Activated CD8-positive, alpha-beta T cell treated with anti-CD3 and anti-CD28 coated beads, Interleukin-2, amount 10 ng/mL, durations not matched to agents 7 days and 5 days (primary cell): ENCODE measurements at places on chromosomes 11 and 22.

DNA sequence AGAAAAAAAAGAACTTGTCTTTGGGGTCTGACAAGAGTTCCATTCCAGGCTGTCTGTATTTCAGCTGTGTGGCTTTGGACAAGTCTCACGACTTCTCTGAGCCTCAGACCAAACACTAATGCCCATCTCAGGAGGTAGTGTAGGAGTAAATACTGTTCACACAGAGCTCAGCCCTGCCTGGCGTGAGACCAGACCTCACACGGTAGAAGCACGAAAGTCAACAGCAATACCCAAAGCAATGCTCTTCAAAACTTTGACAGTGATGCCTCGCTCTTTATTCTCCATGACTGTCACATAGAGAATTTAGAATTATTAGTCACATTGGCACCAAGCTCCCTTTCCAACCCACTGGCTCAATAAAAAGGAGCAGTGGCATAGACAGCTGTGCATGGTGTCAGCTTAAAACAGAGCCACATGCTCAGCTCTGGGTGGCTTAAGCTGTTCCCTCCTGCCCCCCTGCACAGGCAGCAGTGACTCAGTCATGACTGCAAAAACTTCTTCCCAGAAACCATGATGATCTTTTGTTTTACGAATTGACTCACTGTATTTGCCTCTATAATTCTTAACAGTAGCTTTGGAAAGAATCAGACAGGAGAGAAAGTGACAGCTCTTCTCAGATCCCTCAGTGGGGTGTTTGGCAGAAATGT lies 74.0 kb upstream of the PHF21B start:
- H3K4me1 ChIP-seq, result peaks cover 3% of the 10 kb centered on the region
- no peak overlapping the region for H3K27ac ChIP-seq
- H3K27me3 ChIP-seq, result no peaks in the 10 kb centered on the region
- H3K4me3 ChIP-seq, result no peak overlapping the region
- no peak for DNase-seq

GRCh38 chr11:121321614-121322243 lies 29.2 kb downstream of the SC5D start:
- DNase-seq, result peak; percentile 56
- H3K36me3 ChIP-seq, result no peaks in the 10 kb centered on the region
- no peak overlapping the region for H3K27ac ChIP-seq

- no peak overlapping the region for H3K4me3 ChIP-seq
- H3K27me3 ChIP-seq, result peaks cover 37% of the 10 kb centered on the region
- H3K27ac ChIP-seq, result no peak overlapping the region
- no peaks in the 10 kb centered on the region for H3K36me3 ChIP-seq
- H3K4me1 ChIP-seq, result peaks cover 31% of the 10 kb centered on the region
Observed at GRCh38 chr11:134587345-134587744, 175.3 kb upstream of the B3GAT1 start.

GRCh38 chr11:2835296-2835695 lies 50.3 kb downstream of the CDKN1C start:
- H3K27ac ChIP-seq, result no peak overlapping the region
- DNase-seq, result no peak
- H3K4me1 ChIP-seq, result no peaks in the 10 kb centered on the region
- no peaks in the 10 kb centered on the region for H3K27me3 ChIP-seq

DNA sequence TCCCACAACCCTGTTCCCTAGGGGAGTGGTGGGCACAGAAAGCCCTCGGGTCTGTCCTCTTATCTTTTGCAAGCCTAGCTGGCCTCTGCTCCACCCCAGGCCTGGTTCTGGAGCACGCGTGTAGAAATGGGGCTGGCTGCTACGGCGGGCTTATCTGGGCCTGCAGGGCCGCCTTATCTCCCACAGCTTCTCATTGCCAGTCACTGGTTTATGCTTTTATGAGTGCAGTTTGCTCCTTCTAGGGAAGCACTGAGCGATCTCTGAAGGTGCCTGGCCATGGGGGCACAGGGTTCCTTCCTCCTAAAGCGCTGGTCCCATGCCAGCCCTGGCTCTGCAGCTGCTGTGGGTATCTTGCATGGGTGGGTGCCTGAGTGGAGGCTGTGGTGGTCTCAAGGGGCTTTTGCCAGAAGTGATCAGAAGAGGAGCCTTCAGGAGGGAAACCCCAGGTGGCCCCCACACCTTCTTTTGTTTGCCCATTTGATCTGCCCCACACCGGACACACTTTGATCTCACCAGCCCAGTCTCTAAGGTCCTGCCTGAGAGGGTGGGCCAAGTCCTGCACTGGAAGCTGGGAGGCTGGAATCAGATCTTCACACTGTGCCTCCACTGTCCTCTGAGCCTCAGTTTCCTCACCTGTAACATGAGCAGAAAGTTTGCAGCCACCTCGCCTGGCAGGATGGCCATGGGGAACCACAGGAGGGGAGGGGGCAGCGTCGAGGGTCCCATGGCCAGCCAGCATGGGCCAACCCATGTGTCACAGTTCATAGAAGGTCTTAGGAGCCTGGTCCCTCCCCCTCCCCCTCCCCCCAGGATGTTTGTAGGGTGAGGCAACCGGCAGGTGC lies 86.6 kb upstream of the FGF3 start:
- no peaks in the 10 kb centered on the region for H3K36me3 ChIP-seq
- no peak overlapping the region for H3K27ac ChIP-seq
- peaks cover 2% of the 10 kb centered on the region for H3K27me3 ChIP-seq

DNA sequence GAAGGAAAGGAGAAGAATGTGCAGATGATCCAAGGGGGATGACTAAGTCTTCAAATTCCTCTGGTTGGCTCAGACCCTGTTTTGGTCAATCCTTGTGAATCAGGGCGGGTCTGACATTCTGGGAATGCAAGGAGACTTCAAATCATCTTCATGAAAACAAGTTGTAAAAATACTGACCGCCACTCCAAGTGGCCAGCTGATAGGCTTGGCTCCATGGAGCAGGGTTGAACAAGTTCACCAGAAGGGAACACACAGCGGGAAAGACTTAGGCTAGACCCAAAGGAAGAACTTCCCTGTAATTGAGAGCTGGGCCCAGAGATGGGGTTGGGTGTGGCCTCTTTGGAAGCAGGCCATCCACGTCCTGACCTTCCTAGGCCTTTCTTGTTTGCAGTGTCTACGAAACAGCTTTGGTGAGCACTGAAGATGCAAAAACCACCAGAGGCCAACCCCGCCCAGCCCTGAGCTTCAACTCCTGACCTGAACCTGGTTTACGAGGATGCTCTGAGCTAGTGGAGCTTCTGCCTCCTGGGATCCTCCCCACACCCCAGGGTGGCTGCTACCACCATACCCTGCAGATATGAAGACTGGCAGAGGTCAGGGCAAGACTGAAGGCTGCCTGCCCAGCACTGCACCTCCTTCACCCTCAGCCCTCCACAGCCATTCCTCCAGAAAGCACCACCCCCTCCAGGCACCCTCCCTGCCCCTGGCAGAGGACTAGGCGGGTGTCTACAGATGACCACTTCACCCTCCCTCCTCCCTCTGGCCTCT lies 26.1 kb downstream of the GDPD5 start:
- peaks cover 3% of the 10 kb centered on the region for H3K27me3 ChIP-seq
- no peak for DNase-seq
- H3K36me3 ChIP-seq, result no peaks in the 10 kb centered on the region
- H3K27ac ChIP-seq, result no peak overlapping the region
- H3K4me3 ChIP-seq, result no peak overlapping the region
- peaks cover 2% of the 10 kb centered on the region for H3K4me1 ChIP-seq

GRCh38 chr11:1925373-1926155 lies 6.1 kb downstream of the TNNT3 start:
- DNase-seq, result no peak
- no peaks in the 10 kb centered on the region for H3K36me3 ChIP-seq
- H3K4me3 ChIP-seq, result no peak overlapping the region
- peaks cover 8% of the 10 kb centered on the region for H3K4me1 ChIP-seq
- no peak overlapping the region for H3K27ac ChIP-seq

DNA sequence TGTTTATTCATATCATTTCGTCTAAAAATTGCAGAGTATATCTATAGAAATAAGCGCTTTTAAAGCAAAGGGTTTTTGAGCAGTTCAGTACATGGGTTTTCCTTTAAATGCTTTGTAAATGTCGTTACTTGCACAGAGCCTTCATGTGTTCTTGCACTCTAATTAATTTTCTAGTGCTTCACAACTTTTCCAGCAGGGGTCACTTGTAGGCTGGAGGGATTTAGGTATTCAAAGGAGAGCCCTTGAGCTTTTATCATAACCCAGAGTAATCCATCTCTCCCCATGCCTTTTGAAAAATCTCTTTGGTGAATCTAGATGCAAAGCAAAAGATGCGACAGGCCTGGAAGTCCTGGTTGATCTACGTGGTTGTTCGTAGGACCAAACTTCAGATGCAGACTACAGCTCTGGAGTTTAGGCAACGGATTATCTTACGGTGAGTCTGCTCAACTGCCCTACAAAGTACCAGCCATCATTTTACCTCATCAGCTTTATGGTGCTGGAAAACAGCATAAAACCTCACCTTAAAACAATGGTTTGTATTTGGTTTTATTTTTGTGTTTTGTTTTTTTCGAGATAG lies 60.4 kb downstream of the SFI1 start:
- H3K27ac ChIP-seq, result no peak overlapping the region
- no peaks in the 10 kb centered on the region for H3K27me3 ChIP-seq
- peaks cover 9% of the 10 kb centered on the region for H3K4me1 ChIP-seq
- H3K36me3 ChIP-seq, result peaks cover 39% of the 10 kb centered on the region

DNA sequence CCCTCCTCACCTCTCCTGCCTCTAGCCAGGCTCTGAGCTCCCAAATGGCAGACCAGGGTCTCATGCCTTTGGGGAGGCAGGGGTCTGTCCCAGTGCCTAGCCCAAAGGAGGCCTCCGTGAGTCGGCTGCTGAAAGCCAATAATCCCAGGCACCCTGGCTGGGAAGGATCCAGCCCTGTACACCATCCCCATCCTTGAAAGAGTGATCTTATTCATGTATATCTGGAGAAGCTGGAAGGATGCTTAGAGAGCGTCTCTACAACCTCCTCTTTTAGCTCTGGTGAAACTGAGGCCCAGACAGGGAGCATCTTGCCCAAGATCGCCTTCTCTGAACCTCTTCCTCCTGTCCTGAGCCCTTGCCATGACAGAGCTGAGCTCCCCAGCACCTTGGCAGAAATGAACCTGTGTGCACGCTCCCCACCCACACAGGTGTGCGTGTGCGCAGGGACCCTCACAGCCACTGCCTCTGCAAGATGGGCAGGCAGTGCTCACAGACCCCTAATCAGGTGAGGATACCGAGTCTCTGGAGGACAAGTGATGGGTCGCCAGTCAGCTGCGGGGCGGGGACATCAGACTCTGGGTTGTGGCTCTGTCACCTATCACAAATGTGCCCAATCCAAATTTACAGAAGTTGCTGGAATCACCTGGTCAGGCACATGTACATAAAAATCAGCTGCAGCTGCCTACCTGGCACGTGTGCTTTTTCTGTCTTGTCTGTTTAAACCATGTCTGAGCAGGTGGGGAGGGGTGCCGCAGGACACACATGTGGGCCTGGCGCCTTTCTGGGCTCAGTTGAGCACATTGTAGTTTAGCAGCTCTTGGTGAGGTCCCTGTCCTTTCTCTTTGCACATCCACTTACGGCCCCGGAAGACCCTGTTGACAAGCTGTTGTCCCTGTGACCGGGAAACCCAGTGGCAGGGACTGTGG lies 49.3 kb upstream of the WNT7B start:
- DNase-seq, result no peak
- no peak overlapping the region for H3K27ac ChIP-seq
- H3K27me3 ChIP-seq, result peaks cover 41% of the 10 kb centered on the region
- peaks cover 16% of the 10 kb centered on the region for H3K4me1 ChIP-seq
- H3K4me3 ChIP-seq, result no peak overlapping the region

GRCh38 chr11:75677275-75677674 lies 8.4 kb upstream of the MAP6 start:
- no peak overlapping the region for H3K4me3 ChIP-seq
- DNase-seq, result no peak

DNA sequence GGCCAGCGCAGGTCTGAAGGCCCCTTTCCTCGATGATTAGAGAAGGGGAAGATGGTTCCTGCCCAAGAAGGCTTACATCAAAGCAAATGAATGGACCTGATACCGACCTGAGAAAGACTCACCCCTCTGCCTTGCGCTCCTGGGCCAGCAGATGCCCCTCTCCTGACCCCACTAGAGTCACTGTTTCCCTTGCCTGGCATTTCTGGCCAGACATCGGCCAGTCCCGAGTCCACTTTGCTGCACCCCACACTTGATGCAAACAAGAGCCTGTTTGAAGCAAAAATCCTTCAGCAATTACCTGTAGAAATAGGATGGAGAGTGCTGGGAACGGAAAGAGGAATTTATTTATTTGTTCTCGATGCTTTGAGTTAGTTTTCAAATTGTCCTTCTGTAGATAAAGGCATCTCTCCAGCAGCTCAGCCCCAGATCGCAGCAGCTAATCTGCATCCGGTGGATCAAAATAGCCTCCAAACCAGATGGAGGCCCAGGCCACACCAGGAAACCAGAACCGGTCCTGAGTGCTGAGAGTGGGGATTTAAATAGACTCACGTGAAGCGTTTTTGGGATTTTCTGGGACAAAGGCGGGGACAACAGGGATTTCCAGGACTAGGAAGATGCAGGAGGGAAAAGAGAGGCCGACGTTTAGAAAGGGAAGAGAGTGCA lies 148.6 kb downstream of the TRIM29 start:
- H3K4me1 ChIP-seq, result no peaks in the 10 kb centered on the region
- no peak for DNase-seq
- no peak overlapping the region for H3K4me3 ChIP-seq
- no peaks in the 10 kb centered on the region for H3K36me3 ChIP-seq
- no peak overlapping the region for H3K27ac ChIP-seq

DNA sequence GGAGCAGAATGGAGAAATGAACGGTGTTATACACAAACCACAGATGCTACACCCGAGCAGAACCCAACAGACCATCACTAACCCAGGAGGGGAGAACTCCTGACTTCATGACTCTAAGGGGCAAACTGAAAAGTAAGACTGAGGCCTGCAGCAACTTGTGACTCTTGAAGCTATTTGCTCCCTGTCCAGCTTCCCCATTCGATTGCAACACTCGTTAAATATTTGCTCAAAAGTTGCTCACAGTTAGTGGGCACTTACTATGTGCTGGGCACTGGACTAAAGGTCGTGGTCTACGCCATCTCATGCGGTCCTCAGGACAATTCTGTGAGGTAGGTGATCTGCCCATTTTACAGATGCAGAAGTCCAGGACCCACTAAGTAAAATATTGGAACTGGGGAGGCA lies 9.5 kb upstream of the ADA2 start:
- H3K36me3 ChIP-seq, result no peaks in the 10 kb centered on the region
- no peaks in the 10 kb centered on the region for H3K27me3 ChIP-seq
- H3K4me1 ChIP-seq, result no peaks in the 10 kb centered on the region
- no peak overlapping the region for H3K27ac ChIP-seq
- DNase-seq, result no peak

DNA sequence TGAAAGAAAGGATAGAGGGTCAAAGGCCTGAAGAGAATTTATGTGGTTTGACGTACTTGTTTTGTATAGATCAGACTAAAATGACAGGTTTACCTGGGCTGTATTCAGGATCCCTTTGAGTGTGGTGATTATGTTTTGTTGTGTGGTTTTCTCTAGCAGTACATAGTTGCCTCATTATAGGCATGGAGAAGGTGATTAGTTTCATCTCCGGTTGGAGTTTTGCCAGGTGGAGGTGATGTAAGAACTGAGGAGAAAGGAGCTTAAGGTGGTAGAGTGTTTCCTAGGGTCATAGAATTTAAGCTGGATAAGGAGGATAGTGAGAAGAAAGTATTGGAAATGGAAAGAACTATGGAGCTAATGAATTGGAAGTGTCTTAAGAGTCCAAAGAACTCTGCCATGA lies 229.0 kb downstream of the TMEM135 start:
- no peak overlapping the region for H3K27ac ChIP-seq
- H3K27me3 ChIP-seq, result no peaks in the 10 kb centered on the region
- no peak for DNase-seq
- H3K4me1 ChIP-seq, result no peaks in the 10 kb centered on the region
- H3K36me3 ChIP-seq, result peaks cover 2% of the 10 kb centered on the region
- no peak overlapping the region for H3K4me3 ChIP-seq

- H3K36me3 ChIP-seq, result no peaks in the 10 kb centered on the region
- H3K4me3 ChIP-seq, result no peak overlapping the region
- H3K4me1 ChIP-seq, result no peaks in the 10 kb centered on the region
Observed at GRCh38 chr11:110984147-110984546, 261.4 kb upstream of the POU2AF2 start.
